Activated CD4-positive, alpha-beta T cell treated with anti-CD3 and anti-CD28 coated beads, Interleukin-2, amount 50 U/mL, for 4 hours (primary cell): ENCODE measurements at places on chromosomes 6 and 20.
A peak's percentile ranks its signal among the peaks of the same experiment; 100 is the strongest.

DNA sequence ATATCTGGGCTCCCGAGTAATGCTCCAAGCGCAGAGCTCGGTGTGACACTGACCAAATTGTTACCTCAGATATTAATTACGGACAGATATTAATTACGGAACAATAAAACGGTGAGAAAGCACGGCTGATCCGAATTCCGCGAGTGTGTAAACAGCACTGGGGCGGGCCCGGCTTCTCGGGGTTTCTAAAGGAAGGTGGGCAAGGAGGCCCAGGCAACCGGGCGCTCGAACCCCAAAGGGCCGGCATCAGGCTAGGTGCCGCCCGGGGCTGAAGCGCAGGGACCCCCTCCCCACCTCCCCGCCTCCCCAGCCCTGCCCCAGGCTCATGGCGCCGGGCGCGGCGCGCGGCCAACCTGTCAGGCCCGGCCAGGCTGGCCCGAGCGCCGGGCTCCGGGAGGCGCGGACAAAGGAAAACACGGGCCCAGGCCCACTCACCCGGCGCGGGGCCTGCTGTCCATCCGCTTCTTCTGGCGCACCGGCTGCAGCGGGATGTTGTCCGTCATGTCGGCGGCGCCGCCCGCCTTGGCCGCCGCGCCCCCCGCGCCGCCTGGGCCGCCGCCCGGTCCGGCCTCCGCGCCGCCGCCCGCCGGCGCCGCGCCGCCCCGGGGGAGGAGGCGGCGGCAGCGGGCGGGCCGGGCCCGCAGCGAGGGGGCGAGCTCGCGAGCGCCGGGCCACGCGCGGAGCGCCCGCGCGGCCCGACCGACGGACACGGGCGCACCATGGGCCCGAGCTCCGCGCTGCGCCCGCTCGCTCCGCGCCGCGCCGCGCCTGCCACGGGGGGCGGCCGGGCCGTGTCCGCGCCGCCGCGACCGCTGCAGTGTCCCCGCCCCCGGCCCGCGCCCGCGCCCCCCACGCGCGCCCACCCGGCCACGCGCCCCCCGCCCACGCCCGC is at the start of gene ATP9A:
Gene ATP9A, minus strand, starts transcription at position 524 of the 892 bp plus-strand sequence. Its CDS starts 21 bp downstream, at position 503.
- DNase-seq: no peak

DNA sequence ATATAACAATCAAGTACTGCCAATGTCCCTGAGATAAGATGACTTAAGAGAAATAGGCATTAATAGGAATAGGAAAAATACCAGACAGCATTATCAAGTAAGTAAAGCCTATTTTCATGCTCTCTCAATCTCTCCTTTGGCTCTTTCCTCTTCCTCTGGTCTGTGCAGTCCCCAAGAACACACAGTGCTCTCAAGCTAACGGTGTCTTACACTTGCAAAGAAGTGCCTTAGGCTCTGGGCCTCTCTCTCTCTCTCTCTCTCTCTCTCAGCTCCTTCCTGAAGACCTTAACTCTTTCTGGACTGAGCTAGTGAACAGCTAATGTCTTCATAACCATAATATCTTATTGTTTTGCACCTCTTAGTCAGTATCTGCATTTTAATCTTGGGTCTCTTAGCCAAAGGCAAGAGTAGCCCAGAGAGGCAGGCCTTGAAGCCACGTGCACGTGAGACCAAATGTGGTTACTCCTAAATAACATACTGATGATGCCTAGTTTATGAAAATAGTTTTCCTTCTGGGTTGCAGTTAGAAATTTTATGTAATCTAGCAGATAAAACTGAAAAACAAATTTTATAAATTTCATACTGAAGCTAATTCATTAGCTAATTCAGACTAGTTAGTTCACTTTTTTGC is 70.8 kb downstream of the TPD52L1 start:
- DNase-seq: no peak

DNA sequence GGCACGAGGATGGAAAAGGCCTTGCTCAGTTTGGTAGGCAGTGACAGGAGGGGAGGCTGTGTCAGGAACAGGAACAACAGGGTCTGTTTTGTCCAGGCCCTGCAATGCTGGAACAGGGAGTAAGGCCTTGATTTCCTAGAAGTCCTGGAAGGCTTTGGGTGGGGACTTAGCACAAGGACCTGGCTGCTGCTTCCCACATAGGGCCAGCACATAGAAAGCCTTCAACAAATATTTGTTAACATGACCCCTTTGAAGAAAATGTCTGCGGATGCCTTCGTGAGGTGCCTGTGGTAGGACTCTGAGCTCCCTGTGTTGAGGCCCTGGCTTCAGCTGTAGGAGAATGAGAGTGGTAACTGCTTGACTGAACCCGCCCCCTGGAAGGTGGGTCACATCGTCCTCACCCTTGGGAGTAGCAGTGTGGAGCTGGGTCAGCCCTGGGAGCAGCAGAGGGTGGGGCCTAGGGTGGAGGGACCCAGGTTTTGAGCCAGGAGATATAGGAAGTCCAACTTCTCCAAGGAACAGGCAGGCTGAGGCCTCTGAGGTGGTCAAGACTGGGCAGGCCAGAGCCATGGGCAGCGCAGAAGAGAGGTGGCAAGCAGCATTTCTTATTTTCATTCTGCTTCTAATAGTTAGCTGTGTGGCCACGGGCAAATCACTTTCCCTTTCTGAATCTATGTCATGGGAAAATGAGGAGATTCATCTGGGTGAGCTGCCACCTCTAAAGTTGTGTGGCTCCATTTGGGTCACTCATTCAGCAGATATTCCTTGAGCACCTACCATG is 50.0 kb downstream of the CNBD2 start:
- no peak for DNase-seq

DNA sequence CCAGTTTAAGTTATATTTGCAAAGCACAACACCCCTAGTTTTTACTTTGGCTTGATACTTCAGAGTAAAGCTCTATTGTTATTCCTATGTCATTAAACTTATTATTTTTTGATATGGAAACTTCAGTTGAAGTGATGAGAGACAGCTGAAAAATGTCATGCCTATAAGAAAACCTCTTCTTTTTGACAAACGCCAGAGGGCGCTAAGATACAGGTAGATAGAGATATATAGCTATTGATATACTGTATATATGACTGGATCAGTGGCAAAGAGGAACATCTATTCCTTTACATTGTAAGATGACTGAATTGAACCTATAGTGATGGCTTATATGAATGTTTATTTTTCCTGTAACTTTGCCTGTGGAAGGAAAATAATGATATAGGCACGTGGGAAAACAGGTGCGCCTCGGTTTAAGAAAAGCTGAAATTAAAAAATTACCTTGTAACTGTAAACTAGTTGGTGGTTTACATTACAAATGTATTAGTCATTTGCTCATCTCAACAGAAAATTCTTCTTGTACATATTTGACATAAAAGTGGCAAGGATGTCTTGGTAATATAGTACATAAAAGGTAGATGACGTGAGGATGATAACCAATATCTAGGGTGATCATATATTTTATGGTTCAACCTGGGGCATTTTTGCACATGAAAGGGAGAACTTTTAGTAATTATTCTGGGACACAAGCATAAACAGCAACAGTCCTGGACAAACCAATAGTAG is 74.1 kb downstream of the LAMA4 start:
- DNase-seq: no peak

DNA sequence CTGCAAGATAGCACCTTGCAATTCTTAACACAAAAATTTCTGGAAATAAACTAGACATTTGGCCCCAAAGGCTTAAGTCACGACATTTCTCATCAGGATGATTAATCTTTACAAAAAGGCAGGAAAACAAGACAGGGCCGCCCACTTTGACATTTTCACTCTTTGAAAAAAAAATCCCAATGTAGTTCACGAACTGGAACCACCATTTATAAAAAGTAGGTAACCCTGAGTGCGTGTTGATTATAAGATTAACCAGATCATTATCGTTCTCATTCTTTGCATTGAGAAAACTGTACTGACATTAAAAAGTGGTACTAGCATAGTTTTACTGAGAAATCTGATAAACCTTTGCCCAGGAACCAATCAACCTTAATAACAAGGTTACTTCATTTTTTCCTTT is 108.8 kb downstream of the HUS1B start:
- no peak for DNase-seq

DNA sequence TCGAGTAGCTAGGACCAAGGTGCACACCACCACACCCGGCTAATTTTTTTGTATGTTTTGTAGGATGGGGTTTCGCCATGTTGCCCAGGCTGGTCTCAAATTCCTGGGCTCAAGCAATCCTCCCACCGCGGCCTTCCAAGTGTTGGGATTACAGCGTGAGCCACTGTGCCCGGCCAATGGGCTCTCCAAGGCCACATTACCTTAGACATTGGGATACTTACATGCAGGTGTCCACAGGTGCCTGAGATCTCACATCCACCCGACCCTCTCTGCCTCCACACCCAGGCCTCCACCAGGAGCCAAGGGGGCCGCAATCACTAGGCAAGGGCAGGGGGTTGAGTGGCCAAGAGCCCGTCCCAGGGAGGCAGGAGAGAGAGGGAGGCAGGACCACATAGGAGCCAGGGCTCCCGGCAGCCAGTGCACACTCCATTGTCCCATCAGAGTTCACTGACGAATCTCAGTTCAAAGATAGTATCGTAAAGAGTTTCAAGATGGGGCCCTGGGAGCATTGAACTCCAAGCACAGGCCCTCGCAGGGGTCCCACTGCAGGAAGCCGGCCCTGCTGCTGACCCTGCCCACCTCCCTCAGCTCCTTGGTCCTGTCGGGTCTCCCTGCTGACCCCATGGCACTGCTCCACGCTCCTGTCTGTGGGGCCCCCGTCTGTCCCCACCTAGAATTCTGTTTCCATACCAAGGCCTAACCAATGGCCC is 55.3 kb downstream of the SSR1 start:
- no peak for DNase-seq

DNA sequence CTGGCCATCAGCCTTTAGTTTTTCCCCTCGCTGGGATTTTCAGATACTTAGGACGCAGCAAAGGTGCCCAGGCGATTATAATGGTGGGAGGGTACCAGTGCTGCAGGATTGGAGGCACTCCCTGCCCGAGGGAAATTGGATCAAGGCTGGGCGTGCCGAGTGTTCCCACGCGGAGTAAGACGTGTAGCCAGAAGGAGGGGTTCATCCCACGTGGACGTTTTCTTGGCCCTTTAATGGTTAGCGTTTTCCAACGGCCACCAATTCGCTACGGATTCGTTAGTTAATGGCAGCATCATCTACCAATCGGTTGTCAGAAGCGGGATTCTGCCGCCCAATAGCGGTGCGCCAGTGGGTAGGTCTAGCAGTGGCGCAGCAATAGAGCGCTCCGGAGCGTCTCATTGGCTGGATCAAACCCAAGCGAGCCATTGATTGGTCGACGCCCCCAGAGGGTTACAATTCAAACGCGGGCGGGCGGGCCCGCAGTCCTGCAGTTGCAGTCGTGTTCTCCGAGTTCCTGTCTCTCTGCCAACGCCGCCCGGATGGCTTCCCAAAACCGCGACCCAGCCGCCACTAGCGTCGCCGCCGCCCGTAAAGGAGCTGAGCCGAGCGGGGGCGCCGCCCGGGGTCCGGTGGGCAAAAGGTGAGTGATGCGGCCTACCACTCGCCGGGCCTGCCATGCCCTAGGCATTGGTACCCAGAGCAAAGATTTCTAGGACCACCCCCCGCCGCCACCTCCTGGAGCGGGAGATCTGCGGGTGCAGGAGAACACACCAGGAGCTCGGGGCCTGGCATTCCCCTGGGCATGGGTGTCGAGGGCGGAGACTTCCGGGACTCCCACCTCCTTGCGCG is at the start of gene UBE2C:
Gene UBE2C, plus strand, starts transcription at position 488 of the 849 bp plus-strand sequence. Its CDS starts 52 bp downstream, at position 540.
- peak; percentile 91 for DNase-seq

GRCh38 chr20:50376888-50377459 is 133.2 kb upstream of the PTPN1 start:
- no peak for DNase-seq

DNA sequence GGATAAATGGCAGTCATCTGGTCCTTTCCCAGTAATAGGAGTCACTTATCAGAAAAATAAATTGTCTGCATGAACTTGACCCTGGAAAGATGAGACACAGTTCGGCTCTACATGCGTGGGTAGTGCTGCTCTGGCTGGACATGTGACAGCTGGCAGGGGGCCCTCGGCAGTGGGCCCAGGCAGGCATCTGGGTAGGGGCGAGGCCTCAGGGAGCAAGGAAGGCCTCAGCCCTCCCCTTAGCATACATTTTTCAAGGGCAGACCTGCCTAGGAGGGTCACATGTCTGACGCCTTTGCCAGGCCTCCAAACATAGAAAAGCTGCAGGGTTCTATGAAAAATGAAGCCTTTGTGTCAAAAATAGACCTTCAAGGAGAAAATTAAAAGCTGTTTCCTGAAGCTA is 12.8 kb upstream of the ILRUN start:
- no peak for DNase-seq

DNA sequence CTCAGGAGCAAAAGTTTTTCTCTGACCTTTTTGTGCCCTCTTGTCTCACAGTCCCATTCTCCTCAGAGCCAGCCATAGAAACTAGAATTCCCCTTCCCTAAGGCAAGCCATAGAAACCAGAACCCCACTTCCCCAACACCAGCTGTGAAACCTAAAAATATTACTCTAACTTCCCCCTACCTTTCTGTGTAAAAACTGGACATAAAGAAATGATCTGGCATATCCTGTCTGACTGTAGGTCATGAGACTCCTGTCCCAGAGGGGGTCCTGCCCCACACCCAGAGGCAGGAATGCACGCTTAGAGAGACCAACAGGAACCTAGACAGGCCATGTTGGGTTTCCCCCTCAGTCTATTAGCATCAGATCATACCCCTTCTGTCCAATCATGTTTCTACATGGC is 140.6 kb upstream of the SLC22A16 start:
- no peak for DNase-seq

GRCh38 chr6:159261995-159262394 is 92.8 kb downstream of the FNDC1 start:
- no peak for DNase-seq

DNA sequence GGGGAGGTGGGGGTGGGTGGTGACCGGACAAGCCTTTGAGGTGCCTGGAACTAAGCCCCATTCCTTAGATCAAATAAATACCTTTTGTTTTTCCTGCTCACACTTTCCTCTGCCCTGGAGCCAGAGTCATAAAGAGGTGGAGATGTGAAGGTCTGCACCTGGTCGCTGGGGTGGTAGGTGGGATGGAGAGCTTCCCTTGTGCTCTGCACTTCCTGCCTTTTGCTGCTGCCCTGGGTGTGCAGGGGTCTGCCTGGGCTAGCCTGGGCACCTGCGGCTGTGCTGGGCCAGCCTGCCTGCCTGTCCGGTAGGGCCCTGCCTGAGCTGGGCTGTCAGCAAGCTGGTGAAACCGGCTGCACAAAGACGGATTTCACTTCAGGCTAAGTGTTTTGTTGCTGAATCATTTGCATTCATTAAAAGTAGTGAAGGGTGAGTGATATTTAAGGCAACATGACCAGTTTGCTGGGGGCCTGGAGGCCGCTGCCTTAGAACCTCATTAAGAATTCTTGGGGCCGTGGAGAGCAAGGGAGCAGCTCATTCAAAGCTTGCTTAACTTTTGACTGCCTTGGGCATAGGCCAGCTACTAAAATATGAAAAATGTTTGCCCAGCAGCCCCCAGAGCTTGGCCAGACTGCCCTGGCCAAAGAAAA is 20.5 kb downstream of the PTK7 start:
- no peak for DNase-seq
